ENCODE measurements at places on chromosomes 6 and 20. TPM values are rescaled to one million over a fixed set of nuclear protein-coding genes. Genes with fewer than 3 reads are reported as not detected.

Gene KHDC1
- 1.2 TPM for total RNA-seq

DNA sequence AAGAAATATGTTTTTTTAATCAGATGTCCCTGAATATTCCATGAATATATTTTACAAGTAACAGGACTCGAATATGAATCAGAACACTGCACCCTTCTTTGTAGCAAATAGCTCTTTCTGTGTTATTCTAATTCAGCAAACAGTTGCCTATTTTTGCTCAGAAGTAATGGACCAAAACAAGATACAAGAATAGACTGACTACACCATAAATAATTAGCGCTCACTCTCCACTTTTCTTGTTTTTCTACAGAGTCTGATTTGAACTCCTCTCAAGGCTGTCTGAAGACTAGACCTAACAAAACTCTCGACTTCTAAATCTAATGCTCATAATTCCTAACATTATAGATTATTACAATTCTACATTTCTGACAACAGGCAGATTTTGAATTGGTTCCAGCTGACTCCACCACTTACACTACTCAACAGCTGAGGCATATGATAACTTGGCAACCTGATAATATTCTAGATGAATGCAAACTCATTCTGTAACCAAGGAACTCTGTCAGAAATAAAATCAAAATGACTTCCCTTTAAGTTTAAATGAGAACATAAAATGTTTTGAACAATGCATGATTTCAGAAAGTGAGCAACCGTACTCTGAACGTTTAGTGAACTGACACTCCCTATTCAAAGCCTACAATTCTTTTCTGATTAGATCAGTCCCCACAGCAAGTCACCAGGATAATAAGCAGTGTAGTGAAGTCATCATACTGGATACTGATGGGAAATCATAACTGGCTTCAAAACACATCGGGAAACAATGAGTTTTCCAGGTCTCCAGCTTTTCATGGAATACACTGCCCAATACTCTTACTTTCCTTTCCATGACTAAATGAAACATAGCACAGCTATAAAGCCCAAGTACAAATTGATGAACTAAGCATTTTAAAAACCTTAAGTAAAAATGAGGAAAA is 114.2 kb upstream of the BEND6 start:
- H3K27me3 ChIP-seq, result no peaks in the 10 kb centered on the region
- H3K4me1 ChIP-seq, result peaks cover 56% of the 10 kb centered on the region
- no peak overlapping the region for H3K4me3 ChIP-seq
- peak; percentile 56 for ATAC-seq
- H3K27ac ChIP-seq, result peak overlapping the region; percentile 15

DNA sequence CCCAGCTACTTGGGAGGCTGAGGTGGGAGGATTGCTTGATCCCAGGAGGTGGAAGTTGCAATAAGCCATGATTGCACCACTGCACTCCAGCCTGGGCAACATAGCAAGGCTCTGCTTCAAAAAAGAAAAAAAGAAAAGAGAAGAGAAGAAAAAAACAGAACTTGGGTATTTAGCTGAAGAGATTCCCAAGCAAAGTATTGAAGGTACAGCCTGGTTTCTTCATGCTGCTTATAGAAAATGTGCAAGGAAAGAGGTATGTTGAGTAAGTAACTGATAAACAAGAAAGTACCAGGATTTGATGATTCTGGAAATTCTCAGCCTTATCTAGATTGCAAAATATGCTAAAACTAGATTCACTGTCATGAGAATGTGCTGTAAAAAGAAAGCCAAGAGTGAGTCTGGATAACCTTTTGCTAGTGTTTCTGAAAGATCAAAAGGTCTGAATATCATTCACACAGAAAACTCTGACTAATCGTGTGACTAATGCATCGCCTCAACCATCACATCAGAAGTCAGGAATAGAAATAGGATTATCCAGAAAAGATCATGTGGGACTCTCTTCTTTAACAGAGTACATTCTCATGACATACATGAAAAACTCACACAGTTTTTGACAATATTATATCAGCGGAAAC is 32.4 kb upstream of the NOP56 start:
- ATAC-seq, result no peak
- no peak overlapping the region for H3K27ac ChIP-seq
- no peaks in the 10 kb centered on the region for H3K36me3 ChIP-seq
- peaks cover 22% of the 10 kb centered on the region for H3K27me3 ChIP-seq

DNA sequence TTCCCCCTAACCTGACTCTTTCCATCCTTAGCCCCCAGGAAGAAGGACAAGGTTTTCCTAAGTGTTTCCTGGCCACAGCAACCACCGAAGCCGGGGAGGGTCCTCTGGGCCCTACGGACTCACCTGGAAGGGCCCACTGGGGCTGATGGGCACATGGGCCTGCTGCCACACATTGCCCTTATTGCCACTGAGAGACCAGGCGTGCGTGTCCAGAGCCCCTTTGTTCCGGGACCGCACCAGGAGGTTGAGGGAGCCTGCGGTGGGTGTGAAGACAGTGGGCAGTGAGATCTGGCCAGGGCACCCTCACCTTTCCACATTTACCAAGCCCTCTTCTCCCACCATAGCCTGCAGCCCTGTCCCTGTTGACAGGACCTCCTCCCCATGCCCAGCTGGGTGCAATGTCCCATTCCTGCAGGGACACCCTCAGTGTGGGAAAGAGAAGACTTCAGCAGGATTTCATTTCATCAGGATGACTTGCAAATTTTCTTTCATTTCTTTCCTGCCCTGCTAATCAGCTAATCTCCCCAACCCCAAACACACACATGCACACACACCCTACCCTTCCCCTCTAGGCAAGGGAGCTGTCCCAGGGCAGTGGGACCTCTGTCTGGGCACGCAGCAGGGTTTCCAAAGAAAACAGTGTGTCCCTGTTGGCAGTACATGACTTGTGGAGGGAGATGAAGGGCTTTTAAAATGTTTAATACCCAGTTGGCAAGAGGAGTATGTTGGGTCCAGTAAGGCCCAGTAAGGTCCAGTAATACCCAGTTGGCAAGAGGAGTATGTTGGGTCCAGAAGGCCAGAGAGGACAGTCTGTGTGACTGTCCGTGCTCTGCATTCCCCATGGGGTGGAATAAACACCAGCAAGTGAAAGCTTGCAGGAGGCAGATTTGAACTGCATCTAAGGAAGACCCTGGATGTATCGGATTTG is 59.0 kb downstream of the MDGA1 start:
- H3K36me3 ChIP-seq, result no peaks in the 10 kb centered on the region
- no peak for ATAC-seq
- no peak overlapping the region for H3K4me3 ChIP-seq
- no peaks in the 10 kb centered on the region for H3K4me1 ChIP-seq
- H3K27ac ChIP-seq, result no peak overlapping the region
- no peaks in the 10 kb centered on the region for H3K27me3 ChIP-seq

Gene TSHZ2
- total RNA-seq, result 10.6 TPM

Gene SSTR4
- total RNA-seq, result 0.58 TPM

Gene TCP11
- not detected for total RNA-seq

GRCh38 chr6:34275128-34275804 is 26.5 kb upstream of the SMIM29 start:
- peaks cover 25% of the 10 kb centered on the region for H3K36me3 ChIP-seq
- no peaks in the 10 kb centered on the region for H3K27me3 ChIP-seq
- no peak overlapping the region for H3K27ac ChIP-seq
- H3K4me3 ChIP-seq, result no peak overlapping the region
- ATAC-seq, result no peak

Gene AURKA
- total RNA-seq, result 1.8 TPM

DNA sequence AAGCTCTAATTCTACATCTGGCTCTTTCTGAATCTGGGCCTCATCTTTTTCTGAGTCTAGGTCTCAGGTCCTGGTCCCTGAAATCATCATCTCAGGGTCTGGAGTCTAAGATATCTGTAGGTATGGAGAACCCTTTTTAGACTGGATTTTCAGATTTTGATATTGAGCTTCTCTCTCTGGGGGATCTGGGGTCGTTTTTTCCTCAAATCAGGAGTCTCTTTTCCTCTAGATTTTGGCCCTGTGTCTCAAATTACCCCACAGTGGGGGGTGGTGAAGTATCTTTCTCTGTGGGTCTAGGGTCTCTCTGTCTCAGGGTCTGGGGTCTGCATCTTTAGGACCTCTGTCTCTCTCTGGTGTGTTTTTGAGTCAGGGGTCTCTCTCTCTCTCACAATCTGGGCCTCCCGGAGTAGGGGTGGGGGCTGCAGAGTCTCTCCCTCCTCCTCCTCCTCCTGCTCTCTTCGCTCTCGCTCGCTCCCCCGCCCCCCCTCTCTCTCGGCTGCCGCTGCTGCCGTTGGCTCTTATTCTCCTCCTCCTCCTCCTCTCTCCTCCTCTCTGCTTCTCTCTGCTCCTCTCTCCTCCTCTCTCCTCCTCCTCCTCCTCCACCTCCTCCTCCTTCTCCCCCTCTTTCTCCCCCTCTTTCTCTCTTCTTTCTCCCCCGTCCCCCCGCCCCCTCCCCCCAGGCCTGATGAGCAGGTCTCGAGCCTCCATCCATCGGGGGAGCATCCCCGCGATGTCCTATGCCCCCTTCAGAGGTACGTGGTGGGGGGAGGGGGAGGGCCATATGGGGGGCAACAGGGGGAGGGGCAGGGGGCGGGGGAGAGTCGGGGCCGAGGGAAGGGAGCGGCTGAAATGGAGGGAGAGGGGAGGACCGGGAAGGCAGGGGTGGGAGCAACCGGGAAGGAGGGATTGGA is at the start of gene SYNGAP1:
Gene SYNGAP1 (plus strand): TSS at position 486 of the 911 bp plus-strand sequence. CDS start 200 bp downstream, at position 686.
- H3K36me3 ChIP-seq, result no peaks in the 10 kb centered on the region
- H3K4me1 ChIP-seq, result peaks cover 81% of the 10 kb centered on the region
- no peaks in the 10 kb centered on the region for H3K27me3 ChIP-seq
- peak; percentile 31 for ATAC-seq

Gene SEMG1
- not detected for total RNA-seq

DNA sequence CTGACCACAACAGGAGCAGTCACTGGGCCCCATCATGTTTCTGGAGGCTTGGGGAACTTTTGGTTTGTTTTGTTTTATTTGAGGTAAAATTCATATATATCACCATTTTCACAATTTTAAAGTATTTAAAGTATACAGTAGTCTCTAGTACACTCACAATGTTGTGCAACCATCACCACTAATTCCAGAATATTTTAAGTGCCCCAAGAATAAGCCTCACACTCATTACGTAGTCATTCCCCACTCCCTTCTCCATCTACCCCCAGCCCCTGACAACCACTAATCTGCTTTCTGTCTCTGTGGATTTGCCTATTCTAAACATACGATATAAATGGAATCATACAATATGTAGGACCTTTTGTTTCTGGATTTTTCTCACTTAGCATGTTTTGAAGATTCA is 29.0 kb downstream of the RTN4IP1 start:
- H3K4me3 ChIP-seq, result no peak overlapping the region
- H3K36me3 ChIP-seq, result peaks cover 16% of the 10 kb centered on the region
- H3K4me1 ChIP-seq, result no peaks in the 10 kb centered on the region

Gene TGIF2
- 11.6 TPM for total RNA-seq

Gene C20orf202
- total RNA-seq, result 0.62 TPM

Gene EMILIN3
- total RNA-seq, result 3.6 TPM

- H3K36me3 ChIP-seq, result no peaks in the 10 kb centered on the region
- H3K4me3 ChIP-seq, result no peak overlapping the region
- peak; percentile 15 for ATAC-seq
Measured at GRCh38 chr6:1024587-1024986, 287.3 kb upstream of the FOXQ1 start.

- H3K27me3 ChIP-seq, result no peaks in the 10 kb centered on the region
- ATAC-seq, result no peak
- H3K4me3 ChIP-seq, result no peak overlapping the region
- H3K27ac ChIP-seq, result peak overlapping the region; percentile 80
- H3K4me1 ChIP-seq, result peaks cover 50% of the 10 kb centered on the region
- no peaks in the 10 kb centered on the region for H3K36me3 ChIP-seq
Measured at GRCh38 chr6:11213422-11214021, 18.9 kb downstream of the NEDD9 start.

DNA sequence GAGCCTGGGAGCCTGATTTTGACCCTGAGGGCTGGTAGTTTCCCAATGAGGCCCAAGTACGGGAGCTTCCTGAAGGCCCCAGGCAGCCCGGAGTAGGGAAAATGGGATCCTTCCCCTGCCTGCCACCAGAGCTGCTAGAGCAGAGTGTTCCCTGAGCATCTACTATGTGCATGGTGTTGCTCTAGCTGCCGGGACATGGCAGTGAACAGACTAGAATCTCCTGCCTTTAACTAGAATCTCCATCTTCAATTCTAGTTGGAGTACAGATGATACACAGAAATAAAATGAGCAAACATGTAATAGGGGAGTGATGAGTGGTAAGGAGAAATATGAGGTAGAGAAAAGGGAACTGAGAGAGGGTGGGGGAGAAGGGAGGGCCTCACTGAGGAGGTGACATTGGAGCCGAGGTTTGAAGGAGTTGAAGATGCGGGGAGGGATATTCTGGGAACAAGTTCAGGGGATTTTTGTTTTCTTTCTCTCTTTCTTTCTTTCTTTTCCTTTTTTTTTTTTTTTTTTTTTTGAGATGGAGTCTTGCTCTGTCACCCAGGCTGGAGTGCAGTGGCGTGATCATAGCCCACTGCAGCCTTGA is 18.5 kb downstream of the VSTM2L start:
- no peak overlapping the region for H3K27ac ChIP-seq
- H3K27me3 ChIP-seq, result peaks cover 7% of the 10 kb centered on the region
- ATAC-seq, result no peak

- no peak for ATAC-seq
- no peaks in the 10 kb centered on the region for H3K27me3 ChIP-seq
Measured at GRCh38 chr6:140401761-140402160, 1027.3 kb upstream of the CITED2 start.

DNA sequence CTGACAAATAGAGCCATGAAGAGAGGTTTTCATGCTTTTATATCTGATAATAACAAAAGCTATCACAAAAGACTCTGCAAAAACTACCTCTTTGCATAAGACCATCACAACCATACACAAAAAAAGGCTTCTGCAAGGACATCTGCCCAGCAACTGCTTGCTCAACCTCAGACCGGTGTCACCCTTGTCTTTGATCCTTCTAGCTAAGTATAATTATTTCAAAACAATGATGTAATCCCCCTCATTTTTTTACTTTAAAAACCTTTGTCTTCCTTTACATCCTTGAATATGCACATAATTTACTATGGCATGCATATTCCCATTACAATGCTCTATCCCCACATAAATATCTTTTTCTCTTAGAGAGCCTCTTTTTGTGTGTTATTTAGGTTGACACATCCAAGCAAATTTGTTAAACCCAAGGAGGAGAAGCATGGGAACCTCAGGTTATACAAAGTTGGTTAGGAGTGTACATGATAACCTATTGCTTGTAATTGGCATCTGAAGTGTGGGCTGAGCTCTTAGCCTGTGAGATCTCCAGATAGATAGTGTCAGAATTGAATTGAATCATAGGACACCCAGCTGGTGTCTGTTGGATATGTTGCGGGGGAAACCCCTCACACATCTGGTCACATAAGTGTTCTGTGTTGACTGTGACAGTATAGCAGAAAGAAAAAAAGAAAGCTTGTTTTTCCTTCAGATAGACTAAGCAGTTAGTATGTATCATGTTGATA is 20.7 kb upstream of the CGA start:
- no peaks in the 10 kb centered on the region for H3K4me1 ChIP-seq
- no peak for ATAC-seq
- H3K4me3 ChIP-seq, result no peak overlapping the region

Gene NMBR
- total RNA-seq, result not detected

Gene FAM209B
- not detected for total RNA-seq

Gene CLPSL1
- not detected for total RNA-seq
